ENCODE measurements at places on chromosomes 2 and 18.

DNA sequence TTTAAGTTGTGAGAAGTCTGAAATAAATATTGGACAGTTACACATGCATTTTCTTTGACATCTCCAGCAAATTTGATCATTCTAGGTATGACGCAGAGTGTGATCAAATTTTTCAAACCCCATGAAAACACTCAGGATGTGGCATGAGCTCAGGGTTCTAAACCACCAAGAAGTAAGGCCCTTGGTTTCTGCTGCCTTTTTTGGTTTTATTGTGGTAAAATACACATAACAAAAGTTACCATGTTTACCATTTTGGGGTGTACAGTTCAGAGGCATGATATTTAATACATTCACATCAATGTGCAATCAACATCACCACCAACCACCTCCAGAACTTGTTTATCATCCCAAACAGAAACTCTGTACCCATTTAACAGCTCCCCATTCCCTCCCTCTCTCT, 64.3 kb upstream of the TTN start:
- DNase-seq = no peak

DNA sequence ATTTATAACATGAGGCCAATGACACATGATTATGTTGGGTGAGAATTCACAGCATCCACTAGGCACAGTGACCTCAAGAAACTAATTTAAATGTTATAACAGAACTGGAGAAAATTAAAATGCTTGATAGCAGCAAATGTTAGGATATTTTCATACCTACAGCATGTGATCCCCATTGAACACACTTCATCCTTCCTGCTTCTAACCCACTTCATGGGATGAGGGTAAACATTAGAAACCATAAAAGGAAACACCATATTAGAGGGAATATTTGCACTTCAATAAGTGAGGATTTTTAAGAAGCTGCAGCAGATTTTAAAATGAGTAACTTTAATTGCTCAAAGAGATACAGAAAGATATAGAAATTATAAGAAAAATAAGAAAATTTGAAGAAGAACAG, 117.1 kb downstream of the FSHR start:
- DNase-seq = no peak

- no peak for DNase-seq
Observed at GRCh38 chr2:116877944-116878343, 936.5 kb upstream of the DDX18 start.

- no peak for DNase-seq
Observed at GRCh38 chr2:141062443-141062842, 1068.4 kb downstream of the LRP1B start.

- no peak for DNase-seq
Observed at GRCh38 chr2:81481994-81482368, 1177.4 kb upstream of the LRRTM1 start.

GRCh38 chr2:221454459-221455105, 117.5 kb downstream of the EPHA4 start:
- DNase-seq = no peak

- peak; percentile 38 for DNase-seq
Observed at GRCh38 chr2:181077128-181077709, 96.8 kb downstream of the UBE2E3 start.

DNA sequence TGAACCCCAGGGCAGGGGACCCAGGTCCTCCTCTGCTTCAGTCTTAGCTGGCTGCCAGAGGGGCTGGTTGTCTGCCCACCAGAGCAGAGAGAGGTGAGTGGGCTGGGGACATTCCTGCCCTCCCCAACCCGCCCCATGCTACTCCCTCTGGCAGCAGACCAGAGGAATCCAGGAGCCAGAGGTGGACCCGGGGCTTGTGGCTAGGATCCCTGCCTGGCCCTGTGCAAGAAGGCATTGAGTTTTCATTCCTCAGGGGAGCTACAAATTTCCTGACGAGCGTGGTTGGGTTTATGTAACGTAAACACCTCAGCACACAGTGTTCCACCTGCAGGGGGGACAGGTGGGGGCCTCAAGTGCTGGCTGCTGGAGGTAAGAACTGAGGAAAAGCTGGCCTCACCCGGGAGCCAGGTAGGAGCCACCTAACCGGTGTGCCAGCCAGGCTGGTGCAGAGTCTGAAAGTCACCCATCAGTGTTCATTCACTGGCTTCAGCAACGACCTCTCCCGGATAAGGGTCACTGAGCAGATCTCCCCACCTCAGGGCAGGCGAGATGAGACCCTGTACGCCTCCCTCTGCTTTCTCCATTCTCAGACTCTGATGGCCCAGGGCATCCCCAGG, 246.8 kb downstream of the DYSF start:
- no peak for DNase-seq

GRCh38 chr2:215428060-215428910, 7.6 kb downstream of the FN1 start:
- DNase-seq = no peak

All from AML-193 (cell line).